Stimulated activated CD4-positive, alpha-beta T cell treated with anti-CD3 and anti-CD28 coated beads, Interleukin-15, amount 100 ng/mL, for 48 hours (primary cell): ENCODE measurements at places on chromosomes 5 and 9.
A peak's percentile ranks its signal among the peaks of the same experiment; 100 is the strongest.

DNA sequence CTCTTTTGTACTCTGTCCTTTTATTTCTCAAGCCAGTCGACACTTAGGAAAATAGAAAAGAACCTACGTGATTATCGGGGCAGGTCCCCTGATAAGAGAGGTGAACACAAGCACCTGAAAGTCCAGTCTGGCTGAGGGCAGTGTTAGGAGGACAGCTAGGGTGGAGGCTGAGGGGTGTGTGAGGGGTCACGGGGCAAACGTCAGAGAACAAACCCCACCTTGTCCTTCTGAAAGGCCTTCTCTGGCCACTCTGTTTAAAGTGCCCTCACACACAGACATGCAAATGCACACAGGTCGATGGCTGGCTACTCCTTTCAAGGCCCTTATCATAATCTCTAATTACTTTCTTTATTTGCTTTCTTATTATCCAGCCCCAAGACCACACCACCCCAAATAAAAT is 108.8 kb downstream of the ESM1 start:
- no peak for DNase-seq

- no peak for DNase-seq
Observed at GRCh38 chr5:88488561-88488960, 219.9 kb upstream of the TMEM161B start.

DNA sequence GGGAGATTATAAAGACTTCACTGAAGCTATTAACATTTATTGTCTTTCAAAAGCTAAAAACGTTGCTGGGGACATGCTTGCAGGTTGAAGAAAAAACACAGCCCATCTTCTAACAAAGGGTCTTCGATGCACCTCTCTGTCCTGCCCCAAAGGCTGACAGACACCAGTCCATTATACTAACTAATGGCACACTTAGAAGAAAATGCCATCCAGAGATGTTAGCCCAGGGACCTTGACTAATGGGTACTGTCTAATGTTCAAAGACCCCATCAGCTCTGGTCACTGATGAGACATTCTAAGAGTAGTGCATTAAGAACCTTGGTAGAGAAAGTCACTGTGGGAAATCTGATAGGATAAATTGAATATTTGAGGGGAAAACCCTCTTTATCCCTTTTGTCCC is 124.9 kb downstream of the EBF1 start:
- DNase-seq, result no peak

- DNase-seq, result no peak
Observed at GRCh38 chr9:120532891-120533290, 47.1 kb downstream of the CDK5RAP2 start.

DNA sequence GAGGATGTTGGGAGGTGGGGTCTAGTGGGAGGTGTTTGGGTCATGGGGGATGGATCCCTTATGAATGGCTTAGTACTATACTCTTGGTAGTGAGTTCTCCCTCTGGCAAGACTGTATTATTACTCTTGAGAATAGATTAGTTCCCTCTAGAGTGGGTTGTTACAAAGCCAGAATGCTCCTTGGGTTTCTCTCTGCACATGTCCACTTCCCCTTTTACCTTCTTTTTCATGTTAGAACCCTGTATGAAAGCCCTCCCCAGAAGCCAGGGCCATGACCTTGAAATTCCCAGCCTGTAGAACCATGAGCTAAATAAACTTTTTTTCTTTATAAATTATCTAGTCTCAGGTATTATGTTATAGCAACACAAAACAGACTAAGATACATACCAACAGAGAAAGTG is 31.1 kb downstream of the SLC24A2 start:
- DNase-seq, result no peak

DNA sequence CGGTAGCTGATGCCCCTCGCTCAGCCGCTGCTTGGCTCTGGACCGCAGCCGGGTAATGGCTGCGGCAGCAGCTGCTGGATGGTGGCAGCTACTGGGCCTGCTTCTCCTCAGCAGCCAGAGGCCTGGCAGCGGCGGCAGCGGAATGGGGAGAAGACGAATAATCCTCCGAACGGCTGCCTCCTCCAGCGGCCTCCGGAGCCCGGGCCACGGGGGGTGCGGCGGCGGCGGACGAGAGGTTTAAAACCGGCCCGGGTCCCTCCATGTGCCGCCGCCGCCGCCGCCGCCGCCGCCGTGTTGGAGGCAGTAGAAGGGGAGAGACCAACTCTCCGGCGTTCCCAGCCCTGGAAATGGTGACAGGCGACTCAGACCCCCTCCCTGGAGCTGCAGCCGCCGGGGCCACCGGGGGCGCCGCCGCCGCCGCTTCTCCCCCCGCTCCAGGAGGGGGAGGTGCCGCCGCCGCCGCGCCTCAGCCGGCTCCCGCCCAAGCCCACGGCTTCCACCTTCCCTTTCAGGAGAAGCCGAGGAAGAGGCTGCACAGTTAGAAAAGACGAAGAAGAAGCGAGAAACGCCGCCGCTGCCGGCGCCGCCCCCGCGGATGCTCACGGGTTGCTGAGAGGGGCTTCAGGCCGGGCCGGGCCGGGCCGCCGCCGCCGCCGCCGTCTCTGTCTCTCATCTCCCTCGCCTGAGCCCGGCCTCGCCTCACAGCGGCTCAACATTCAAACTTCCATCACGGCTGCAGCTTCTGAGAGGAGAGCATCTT is 118.4 kb upstream of the PRSS3 start:
- DNase-seq, result peak; percentile 14

GRCh38 chr5:82352146-82352791 is 74.1 kb upstream of the RPS23 start:
- no peak for DNase-seq

- peak; percentile 75 for DNase-seq
Observed at GRCh38 chr9:127578952-127579853, 32.9 kb upstream of the STXBP1 start.

GRCh38 chr5:72543365-72543764 is 36.2 kb upstream of the ZNF366 start:
- no peak for DNase-seq

DNA sequence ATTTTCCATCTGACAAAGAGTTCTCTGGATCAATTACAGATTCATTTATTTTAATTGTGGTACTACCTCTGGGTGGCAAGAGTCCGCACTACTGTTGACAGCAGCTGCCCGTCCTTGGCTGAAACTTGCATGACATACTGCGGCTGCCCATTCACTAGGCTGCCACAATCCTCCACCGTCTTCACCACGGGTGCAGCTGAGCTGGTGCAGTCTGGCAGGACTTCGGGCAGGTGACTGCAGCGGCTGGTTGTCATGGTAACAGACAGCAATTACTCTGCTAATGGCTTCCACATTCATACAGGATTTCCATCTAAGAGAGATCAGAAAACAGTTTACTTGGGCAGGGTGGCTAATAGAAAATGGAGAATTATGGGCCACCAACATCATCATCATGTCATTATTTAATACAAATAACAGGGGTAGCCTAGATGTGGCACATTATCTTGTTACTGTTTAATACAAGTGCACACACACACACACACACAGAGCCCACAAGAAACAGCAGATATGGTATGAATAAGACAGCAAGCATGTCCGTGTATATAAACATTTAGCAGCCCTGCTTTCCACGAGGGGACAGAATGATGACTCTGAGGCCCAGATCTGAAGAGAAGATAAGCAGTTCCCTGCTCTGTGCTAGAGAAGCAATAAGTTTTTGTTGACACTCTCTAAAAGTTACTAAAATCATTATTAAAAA is 112.3 kb downstream of the MARCHF3 start:
- no peak for DNase-seq

DNA sequence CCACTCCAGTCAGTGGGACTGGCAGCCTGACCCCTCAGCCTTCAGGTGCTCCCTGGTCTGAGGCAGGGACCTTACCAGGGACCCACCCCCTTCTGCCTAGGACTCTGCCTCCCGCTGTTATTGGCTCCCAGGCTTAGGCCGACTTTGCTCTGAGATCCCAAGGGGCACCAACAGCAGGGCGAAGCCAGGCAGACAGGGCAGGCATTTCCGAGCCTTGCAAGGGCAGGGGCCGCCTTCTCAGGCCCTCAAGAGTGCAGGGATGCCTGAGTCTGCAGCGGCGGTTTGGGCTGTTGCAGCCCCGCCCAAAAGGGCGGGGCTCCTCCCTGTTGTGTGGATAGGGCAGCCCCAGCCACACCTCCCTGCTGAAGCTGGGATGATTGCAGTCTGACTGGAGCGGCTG is 644.6 kb downstream of the PRR16 start:
- no peak for DNase-seq

DNA sequence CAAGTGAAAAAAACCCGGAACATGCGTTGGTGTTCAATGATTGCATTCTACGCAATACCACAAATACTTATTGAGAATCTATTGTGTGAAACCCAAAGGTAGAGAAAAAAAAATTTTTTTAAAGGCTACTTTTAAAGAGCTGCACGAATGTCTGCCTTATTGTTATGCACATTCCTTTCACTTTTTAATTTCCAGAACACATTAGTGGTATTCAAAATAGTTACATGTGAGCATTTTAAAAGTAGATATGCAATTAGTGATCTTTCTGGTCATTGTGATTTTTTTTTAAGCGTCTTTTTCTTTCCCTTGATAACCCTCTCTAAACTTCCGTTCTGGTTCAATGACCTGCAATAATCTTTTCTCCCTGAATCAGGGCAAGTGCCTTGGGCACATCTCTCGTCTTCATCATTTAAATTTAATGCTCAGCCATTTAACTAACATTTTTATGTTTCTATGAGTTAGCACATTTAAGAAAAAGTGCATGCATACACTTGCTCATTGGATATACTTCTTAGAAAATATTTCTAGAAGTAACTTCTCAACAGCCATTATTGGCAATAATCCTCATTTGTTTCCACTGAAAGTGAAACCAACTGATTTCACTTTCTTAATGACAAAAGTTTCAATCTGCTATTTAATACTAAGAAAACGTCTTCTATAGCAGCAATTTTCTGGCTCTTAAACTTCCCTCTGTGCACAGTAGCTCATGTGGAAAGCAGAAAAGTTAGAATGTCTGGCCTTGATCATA is 80.3 kb downstream of the CDH6 start:
- DNase-seq, result no peak

- no peak for DNase-seq
Observed at GRCh38 chr9:71762900-71763653, 5.2 kb downstream of the CEMIP2 start.

GRCh38 chr5:65065001-65065511 is 296.3 kb downstream of the CWC27 start:
- DNase-seq, result no peak

DNA sequence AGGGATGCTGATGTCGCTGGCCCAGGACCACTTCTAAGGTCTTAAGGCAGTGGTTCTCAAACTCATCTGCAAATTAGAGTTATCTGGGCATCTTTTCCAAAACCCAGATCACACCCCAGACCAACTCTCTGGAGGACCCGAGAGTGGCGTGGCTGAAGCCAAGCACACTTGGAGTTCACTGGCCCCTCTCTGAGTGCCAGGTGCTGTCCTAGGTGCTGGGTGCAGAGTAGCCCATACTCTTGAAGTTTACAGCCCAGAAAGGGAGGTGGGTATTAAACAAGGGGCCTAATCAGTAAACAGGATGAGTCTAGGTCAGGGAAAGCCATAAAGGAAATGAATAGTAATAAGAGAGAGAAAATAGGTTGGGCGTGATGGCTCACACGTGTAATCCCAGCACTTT is 17.6 kb downstream of the CAMK2A start:
- no peak for DNase-seq

DNA sequence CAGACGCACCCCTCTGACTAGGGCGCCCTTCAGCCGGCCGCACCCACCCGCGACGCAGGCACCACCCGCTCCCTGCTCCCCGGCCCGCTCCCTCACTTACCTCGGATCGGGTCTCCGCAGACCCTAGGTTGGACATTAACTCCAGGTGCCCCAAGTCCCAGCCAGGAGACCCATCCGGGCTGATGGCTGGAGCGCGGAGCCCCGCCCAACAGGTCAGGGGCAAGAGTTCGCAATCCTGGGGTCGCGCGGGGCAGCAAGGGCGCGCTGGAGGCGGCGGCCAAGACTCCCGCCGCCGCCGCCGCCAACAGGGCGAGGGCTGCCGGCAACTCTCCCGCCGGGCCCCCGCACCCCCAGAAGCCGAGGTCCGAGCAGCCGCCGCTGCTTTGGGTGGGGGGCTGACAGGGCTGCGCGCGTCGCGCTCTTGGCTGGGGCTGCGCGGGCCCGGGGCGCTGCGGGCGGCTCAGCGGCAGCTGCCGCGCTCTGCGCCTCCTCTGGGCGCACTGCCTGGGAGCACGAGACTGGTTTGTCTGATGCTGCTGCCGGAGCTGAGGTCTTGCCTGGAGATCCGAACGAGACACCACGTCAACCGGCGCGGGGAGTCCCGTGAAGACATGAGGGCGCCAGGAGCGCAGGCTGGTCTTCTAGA is at the start of gene GDNF:
Gene GDNF (minus strand): TSS at position 635 of the 646 bp plus-strand sequence. CDS start 5,245 bp downstream, outside the sequence.
- DNase-seq, result no peak

- no peak for DNase-seq
Observed at GRCh38 chr9:97774673-97775072, 77.5 kb upstream of the XPA start.

DNA sequence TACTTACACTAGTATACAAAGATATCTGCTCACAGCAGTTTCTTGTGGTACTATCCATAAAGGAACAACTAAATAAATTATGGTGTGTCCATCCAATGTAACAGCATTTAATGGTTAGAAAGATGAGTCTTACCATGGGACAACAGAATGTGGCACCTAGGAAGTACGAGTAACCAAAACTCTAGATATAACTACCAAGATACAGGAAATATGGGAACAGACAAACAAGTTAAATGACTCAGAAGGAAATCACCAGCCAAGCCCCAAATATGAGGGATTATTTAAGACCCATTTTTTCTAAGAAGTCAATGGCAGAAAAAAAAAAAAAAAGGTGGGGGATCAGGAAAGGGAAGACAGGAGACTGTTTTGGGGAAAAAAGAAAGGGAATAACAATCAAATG is 294.8 kb downstream of the PRELID2 start:
- DNase-seq, result no peak

- DNase-seq, result no peak
Observed at GRCh38 chr5:95863383-95863757, 40.8 kb upstream of the GLRX start.

- no peak for DNase-seq
Observed at GRCh38 chr5:118228489-118228888, 759.9 kb downstream of the DTWD2 start.

DNA sequence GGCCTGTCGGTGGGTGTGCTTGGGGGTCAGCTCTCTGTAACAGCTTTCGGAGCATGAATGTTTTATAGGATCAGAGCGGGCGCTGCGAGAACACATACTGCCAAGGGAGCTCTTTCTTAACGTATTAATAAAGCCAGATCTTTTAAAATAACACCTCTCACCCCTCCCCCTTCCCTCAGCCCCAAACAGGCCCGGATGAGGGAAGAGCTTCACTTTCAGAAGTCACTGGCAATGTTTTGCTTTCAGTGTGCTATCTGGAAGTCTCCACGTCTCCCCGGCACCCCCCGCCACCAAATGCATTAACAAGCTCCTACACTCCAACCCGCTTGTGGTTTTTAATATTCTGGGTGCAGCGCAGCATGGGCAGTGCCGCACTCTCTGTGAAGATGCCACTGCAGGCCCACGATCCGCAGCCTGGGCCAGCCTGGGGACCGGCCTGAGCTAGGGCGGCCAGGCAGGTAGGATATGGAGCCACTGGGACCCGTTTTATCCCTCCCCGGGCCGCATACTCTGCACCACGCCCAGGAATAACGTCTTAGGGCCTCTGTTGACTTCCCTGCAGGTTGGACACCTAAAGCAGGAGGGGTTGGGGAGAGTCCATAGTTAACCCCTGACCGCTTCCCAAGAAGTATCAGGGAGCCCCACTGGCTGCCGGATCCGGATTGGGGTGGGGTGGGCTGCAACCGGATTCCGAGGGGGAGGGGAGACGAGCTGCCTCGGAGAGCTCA is 12.6 kb downstream of the NR2F1 start:
- DNase-seq, result no peak
